G401 (cell line): ENCODE measurements at places on chromosomes 1 and 21. TPM values are rescaled to one million over a fixed set of nuclear protein-coding genes. Genes with fewer than 3 reads are reported as not detected.

The TEDDM1 gene
- total RNA-seq: not detected in 2 replicates

DNA sequence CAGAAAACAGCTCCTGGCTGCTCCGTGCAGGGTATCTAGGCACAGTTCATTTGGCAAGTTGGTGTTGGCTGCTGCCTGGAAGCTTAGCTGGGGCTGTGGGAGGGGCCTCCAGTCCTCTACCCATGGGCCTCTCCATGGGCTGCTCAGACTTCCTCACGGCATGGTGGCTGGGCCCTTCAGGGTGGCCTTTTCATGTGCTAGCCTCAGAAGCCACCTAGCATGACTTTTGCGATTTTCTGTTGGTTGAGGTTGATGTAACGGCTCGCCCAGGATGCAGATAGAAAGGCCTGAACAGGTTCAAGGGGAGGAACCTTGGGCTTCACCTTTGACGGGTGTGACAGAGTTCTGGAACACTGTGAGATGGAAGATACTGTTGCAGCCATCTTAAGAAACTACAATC is 25.8 kb upstream of the LHX4 start:
- no peak for DNase-seq

DNA sequence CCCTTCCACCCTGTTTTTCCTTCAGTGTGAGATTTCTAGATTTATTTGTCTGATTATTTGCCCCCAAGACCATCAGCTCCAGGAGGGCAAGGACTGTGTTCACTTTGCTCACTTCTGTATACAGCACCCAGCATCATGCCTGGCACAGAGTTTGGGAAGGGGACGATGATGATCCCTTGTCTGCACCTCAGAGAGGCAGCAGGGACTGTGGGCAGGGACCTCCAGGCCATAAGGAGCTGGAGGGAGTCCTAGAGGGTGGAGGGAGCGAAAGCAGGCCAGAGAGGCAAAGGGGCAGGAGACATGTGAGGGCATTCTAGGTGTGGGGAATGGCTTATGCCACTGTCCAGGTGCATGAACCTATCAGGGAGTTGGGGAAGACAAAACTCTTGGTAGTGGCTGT is 32.8 kb downstream of the H3-3A start:
- DNase-seq: no peak

The RGSL1 gene
- total RNA-seq: not detected in 2 replicates

The RASSF5 gene
- 0.68 TPM in 1 of 2 replicates, not detected in the other for total RNA-seq

DNA sequence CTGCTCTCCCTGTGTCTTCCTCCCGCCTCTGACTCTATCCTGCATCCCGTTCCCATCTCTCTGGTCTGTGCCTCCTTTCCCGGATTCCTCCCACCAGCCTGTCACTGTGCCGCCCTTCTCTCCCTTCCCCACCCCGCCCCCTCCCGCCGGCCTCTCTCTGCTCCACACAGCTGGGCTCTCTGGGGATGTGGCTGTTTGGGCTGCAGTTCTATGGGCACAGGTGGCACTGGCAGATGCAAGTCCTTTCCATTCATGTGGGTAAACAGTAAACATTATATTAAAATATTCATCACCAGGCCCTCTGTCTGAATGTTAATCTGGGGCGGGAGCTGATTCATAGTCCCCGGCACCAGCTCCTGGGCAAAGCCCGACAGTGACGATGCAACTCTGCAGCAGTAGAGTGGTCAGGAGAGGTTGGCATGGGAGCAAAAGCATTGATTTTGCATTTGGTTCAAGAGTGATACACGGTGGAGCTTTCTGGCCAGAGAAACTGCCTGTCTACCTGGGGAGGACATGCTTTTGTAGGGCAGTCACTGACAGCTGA is 249.3 kb downstream of the TNR start:
- DNase-seq: no peak

DNA sequence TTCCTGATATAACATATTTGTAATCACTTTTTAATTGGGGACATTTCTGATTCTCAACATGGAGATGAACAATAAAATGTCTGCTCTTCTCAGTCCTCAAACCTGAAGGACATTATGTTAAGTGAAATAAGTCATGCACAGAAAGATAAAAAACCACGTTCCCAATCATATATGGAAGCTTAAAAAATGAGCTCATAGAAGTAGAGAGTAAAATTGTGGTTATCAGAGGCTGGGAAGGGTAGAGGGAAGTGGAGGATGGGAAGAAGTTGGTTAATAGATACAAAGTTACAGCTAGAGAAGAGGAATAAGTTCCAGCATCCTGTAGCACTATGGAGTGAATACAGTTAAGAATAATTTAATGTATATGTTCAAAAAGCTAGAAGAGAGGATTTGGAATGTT is 1.5 kb upstream of the CD48 start:
- DNase-seq: no peak

DNA sequence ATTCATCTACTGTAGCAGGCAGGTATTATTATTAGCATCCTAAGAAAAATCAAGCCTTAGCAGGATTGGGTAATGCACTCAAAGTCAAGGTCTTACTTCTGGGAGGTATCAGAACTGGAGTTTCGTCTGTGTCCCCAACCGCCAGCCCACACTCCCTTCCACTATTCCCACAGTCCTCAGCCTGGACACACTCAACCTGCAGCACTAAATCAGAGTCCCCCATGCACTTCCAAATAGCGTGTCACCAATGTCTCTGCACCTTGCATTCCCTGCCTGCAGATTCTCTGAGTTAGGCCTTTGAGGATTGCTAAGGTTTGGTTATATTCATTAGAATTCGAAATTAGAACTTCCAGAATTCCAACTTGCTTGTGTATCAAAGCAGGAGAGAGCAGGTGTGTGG is 3.9 kb downstream of the LYPD8 start:
- DNase-seq: no peak

GRCh38 chr1:28954126-28954726 is 39.9 kb downstream of the EPB41 start:
- no peak for DNase-seq

The CHIA gene
- total RNA-seq: not detected in 2 replicates

DNA sequence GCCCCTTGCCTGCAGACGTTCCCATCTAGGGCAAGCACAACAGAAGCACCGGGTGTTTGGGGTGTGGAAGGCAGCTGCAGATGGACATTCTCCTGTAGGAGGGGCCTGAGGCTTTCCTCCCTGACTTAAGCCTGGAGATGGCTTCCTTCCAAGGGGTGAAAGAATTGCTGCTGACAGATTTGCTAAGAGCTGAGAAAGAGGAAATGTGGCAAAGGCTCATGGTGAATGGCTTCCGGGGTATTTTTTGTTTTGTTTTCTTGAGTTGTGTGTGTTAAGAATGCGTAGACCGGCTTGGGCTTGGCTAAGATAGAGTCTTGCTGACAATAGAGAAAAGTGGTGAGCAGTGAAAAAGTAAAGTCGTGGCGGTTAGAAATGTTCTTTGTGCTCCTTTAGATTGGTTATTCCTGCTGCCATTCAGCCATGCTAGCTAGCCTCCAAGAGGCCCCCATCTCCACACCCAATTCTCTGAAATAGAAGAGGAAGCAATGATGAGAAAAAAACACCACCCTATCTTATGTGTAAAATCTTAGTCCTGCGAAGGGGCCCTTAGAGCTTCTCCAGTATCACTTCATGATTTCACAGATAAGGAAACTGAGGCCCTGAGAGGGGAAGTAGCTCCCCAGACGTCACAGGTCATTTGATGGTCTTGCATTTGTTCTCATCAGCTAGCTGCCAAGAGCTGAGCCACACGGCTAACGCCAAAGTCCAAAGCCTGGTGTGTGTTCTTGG is 36.9 kb downstream of the EIF2D start:
- DNase-seq: no peak

The SPRR4 gene
- not detected in 2 replicates for total RNA-seq

The CFHR3 gene
- total RNA-seq: not detected in 2 replicates

The MPL gene
- total RNA-seq: not detected in 2 replicates

GRCh38 chr21:37164742-37165141 is 91.7 kb downstream of the TTC3 start:
- DNase-seq: no peak

DNA sequence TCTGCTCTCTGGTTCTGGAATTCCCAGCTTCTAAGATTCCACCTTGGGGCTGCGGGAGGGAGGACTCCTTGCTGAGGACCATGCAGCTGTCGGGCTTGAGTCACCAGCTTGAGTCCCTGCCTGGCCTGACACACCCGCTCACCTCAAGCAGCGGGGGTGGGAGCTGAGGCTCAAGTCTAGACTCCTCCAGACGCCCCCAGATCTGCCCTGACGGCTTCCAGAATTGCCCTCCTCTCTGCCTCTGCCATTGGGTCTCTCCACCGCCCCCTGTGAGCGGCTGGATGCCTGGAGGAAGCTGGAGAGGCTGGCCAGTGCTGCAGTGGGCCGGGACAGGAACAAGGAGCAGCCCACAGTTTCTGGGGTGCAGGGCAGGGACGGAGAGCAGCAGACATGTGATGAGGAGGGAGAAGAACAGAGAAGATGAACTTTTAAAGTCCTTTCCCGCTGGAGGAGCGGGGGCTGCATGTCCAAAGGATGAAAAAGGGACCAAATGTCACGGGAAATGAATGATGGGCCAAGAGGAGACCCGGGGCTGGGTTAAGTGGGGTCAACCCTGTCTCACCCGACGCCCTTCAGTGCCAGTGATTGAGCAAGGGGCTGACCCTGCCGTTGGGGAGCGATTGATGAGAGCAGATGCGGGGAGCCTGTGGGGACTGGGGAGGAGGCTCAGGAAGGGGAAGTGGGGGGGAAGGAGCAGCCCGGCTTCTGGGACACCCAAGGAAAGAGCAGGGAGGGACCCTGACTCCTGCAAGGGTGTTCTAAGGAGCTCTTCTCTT is 13.5 kb downstream of the CRABP2 start:
- DNase-seq: no peak

- DNase-seq: no peak
These were observed 24.3 kb downstream of the F13B start for GRCh38 chr1:197042676-197043341.

The SPOCD1 gene
- 11.8 and 25.3 TPM in 2 replicates for total RNA-seq

The KCNAB2 gene
- total RNA-seq: 0.71 and 1.8 TPM in 2 replicates

DNA sequence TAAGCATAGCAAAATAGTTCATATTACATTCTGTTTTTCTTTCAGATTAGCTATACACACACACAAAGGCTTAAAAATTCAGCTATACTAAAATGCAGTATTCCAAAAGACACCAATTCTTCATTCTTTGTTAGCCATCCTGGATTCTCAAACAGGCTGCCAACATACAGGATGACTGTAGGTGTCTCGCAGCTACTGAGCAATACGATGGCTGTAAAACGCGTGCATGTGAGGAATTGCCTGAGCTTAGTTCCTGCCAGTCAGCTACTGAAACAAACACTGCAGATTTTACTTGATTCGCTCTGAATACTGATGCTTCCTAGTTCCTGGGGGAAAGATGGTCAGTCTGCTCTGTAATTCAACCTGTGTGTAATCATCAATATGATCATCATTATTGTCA is 24.7 kb upstream of the HMGN1 start:
- DNase-seq: peak; percentile 40

GRCh38 chr1:108071601-108072000 is 106.6 kb upstream of the VAV3 start:
- no peak for DNase-seq

The DNASE2B gene
- not detected in 2 replicates for total RNA-seq

DNA sequence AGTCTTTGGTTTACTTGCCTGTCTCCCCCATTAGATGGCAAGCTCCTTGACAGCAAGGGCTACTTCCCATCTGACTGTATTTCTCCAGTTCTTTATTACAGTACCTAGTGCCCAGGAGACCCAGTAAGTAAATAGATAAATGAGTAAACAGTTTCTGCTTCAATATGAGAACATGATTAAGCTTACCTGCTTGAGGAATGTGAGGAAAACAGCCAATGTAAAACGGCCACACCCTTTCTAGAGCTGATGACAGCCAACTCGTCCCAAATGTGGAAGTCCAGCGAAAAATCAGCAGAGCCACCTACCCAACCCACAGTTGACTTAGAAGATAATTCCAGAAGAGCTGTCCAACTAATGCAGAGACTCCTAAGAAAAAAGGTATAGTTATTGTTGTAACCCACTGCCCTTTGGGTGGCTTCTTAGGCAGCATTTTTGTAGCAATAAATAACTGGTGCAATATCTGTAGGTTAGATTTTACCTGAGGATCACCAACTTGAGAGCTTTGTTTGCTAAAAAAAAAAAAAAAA is 6.5 kb upstream of the DR1 start:
- no peak for DNase-seq

GRCh38 chr1:82260666-82261065 is 459.9 kb downstream of the ADGRL2 start:
- no peak for DNase-seq

DNA sequence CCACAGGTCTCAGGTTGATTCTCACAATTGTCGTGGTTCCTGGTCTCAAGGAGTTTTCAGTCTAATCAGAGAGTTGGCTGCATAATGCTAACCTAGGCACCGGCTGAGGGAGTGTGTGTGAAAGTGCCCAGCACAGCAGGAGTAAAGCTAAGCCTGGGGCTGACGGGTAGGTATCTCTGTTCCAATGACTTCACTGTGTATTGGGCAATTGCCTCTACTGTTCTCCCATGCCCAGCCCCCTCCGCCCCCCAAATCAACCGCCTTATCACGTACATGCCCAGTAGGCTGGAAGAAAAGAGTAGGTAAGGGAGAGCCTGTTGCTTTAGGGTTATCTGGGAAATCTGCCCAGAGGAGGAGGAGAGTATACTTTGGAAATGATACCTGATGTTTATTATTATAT is 54.7 kb downstream of the MRPS6 start:
- no peak for DNase-seq

The FMO5 gene
- total RNA-seq: 0.24 and 1.2 TPM in 2 replicates

GRCh38 chr1:115129071-115129640 is 39.9 kb upstream of the TSPAN2 start:
- no peak for DNase-seq

GRCh38 chr21:45017039-45017960 is 57.1 kb upstream of the ADARB1 start:
- DNase-seq: no peak

The PTPRC gene
- not detected in 2 replicates for total RNA-seq

DNA sequence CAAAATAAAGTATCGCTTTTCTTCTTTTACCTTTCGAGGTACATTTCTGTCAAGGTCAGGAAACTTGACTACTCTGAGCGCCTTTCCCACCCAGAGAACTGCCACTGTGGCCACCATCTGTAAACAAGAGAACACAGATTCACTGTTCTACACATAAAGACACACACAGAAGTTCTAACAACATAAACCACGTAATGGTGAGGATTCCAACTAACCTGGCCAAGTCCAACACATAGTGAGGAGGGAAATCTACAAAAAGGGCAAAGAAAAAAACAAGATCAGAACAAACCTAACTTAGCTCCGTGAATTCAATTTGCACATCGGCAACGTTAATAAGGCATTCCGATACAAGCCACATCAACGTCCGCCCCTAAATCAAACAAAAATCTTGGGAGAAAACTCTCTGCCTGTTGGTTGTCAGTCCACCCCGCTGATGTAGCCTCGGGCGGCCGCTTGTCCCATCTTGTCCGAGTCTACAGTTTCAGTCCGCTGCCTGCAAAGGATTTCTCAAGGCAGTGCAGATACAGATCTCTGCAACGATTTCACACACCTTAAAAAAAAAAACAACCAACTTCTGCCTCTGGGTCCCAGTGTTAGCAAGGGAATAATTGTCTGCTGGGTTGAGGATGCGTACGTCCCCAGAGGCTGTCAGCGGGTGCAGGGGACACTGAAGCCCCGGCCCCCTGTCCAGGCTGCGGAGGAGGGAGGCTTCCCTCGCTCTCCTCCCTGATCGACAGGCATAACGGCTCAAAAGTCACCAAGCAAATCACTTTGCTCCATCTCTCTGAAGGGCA is 1.0 kb downstream of the SLC35D1 start:
- peak; percentile 55 for DNase-seq

The LEMD1 gene
- total RNA-seq: 13.2 and 15.0 TPM in 2 replicates

The LCA5L gene
- 0.18 and 5.0 TPM in 2 replicates for total RNA-seq
